ENCODE measurements at places on chromosomes 2 and 18. TPM values are rescaled to one million over a fixed set of nuclear protein-coding genes. Genes with fewer than 3 reads are reported as not detected.
A peak's percentile ranks its signal among the peaks of the same experiment; 100 is the strongest.

The FAM161A gene
- total RNA-seq: 0.75 TPM

The KCNE4 gene
- 1.2 TPM for total RNA-seq

GRCh38 chr2:96977631-96978195 lies 8.7 kb downstream of the FAM178B start:
- no peak for DNase-seq

GRCh38 chr18:37721544-37722522 lies 156.2 kb upstream of the CELF4 start:
- DNase-seq: no peak

GRCh38 chr2:86336675-86337243 lies 667 bp downstream of the REEP1 start:
- peak; percentile 41 for DNase-seq

DNA sequence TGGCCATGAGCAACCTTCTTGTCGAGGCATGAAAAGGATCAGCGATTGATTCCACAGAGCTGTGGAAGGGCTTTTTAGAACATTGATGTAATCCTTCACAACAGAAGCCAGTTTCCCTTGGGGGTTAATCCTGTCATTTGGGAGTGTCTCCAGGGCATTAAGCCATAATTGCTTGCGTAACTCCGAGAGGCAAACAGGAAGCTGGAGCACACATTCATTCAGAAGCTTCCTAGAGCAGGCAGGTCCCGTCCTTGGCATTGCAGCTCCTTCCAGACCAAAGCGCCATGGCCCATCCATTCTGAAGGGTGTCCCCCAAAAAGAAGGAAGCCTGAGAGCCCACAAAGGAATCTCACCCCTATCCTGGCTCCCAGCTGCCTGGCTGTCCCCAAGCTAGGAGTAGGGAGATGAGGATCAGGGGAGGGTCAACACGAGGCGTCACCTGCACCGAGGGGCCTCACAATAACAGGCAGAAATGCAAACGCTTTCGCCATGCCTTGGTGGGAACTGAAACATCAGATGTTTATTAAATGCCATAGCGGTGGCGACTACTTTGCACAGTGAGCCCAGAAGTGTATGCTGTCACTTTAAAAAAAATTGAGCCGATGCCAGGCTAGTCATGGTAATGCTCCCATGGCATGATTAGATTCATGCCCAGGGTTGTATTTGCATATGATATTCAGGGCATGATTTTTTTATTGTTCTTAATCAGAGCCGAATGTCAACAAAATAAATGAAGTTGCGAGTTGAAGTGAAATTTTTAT lies 339.4 kb downstream of the BCL11A start:
- DNase-seq: peak; percentile 63

- no peak for DNase-seq
Measured at GRCh38 chr2:109210431-109211200, 81.6 kb downstream of the SH3RF3 start.

Measured in left lobe of liver (tissue), 2 donors.